ENCODE measurements at places on chromosomes 5 and 9.

DNA sequence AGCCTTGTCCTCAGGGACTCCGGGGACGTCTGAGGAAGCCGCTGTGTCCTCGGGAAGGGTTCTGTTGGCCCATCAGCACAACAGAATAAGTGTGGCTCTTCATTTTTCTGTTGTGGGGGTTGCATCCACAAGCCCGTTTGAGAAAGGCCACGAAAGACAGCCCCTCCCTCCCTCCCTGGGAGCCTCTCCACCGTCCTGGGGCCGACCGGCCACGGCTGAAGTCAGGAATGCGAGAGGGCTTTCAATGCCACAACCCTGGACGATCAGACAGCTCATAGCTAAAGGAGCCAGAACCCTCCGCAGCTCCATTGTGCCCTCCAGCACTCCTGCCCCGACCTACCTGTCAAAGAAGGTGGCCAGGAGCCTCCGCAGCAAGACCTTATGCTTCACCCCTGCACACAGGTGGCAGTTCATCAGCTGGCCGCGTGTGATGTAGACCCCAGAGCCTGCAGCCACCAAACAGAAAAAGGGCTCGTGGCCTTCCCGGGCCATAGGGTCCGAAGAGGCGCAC is 52.4 kb upstream of the UBAC1 start:
- no peak for DNase-seq

- DNase-seq: peak; percentile 8
Measured at GRCh38 chr5:130601-131131, 38.7 kb downstream of the PLEKHG4B start.

DNA sequence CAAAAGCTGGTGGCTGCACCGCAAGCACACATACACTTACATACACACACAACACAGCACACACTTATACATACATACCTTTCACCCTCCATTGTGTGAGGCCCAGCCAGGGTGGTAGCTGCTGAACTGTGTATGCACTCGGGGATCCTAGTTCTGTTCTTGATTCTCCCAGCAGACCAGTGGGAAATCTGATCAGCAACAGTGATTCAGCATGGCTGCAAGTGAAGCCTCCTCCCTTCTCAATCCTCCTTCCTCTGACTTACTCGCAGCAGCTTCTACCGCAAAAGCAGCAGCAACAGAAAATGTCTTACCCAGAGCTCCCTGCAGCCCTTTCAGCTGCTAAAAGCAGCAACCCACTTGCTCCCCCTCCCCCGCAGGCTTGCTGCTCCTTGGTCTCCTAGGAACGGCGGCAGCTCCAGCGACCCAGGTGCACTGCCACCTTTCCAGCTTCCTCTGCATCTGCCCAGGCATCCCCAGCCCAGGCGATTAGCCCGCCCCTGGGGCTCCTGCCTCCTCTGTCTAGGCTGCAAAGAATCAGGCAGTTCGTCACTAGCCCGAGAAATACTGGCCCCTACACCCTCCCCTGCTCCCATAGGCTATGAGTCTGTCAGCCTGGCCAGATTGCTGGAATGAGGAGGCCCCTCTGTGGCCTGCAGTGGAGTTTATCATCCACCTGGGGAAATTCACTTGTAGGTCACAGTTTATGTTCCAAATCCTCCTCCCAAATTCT is at the start of gene KLHL3:
TSS of gene KLHL3 (minus strand) at position 535 of the 730 bp plus-strand sequence. CDS start at position 92, 443 bp downstream.
- peak; percentile 39 for DNase-seq

GRCh38 chr9:32574858-32575257 is 1.9 kb upstream of the NDUFB6 start:
- DNase-seq: peak; percentile 32

DNA sequence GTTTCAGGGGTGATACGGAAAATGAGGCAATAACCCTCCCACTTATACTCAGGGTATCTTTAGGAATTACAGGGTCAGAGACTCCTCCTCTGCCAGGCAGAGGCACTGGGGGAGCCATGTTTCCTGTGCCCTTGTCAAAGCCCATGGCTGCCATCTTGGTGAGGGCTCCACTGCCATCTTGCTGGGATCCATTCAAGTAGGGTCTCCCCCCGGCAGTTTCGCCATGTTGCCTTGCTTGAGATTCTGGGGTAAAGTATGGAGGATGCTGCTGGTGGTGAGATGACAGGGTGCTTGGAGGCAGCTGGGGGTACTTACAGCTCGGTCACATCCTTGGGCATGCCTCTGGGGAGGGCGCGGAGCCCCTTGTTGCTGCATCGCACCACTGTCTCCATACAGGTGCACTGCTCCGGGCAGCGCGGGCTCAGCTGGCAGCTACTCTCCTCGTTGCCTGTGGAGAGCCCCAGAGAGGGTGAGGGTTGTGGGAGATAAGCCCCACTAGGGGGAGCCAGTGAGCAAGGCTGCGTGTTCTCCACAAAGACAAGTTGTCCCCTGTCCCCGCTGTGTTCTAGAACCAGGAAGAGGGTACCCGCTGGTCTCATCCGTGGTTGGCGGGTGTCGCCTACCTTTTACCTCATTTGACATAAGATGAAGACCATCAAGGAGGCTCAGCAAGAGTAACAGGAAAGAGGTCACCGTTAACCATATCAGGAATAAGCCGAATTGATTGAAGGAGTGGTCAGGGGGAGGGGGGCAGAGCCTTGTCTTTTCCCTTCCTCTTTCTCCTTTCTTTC is 169.0 kb upstream of the PANK3 start:
- peak; percentile 82 for DNase-seq

Data from hematopoietic multipotent progenitor cell treated with erythropoietin and hydrocortisone succinate and interleukin-3 and kit ligand, for 6 days (in vitro differentiated cells).